Muscle of back (tissue), 13 donors: ENCODE measurements at places on chromosomes 6 and 20.
A peak's percentile ranks its signal among the peaks of the same experiment; 100 is the strongest.

- DNase-seq = no peak
These were observed 49.7 kb downstream of the NOL4L start for GRCh38 chr20:32535316-32535952.

DNA sequence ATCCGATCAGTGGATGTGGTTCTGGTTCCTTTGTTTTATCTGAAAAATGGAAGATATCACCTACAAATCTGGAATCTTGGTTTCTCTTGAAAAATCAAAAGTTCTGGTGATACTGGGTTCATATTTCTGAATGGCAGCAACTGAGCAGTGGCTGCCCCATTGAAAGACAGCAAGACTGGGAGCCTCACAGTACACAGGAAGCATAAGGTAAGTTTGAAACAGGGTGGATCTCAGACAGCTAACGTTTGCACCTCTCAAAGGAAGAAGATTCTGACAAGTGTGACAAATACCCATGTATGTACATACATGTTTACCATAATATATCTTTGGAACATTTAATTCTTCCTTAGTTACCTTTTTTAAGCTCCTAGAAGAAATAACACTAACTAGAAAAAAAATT, at the start of gene SAMD3:
Gene SAMD3 (minus strand): TSS at position 177 of the 400 bp plus-strand sequence. CDS start 7,678 bp downstream, outside the sequence.
- DNase-seq = no peak

GRCh38 chr6:122264557-122264956, 134.9 kb upstream of the HSF2 start:
- DNase-seq = no peak

GRCh38 chr6:16286151-16286522, 47.8 kb downstream of the GMPR start:
- no peak for DNase-seq

DNA sequence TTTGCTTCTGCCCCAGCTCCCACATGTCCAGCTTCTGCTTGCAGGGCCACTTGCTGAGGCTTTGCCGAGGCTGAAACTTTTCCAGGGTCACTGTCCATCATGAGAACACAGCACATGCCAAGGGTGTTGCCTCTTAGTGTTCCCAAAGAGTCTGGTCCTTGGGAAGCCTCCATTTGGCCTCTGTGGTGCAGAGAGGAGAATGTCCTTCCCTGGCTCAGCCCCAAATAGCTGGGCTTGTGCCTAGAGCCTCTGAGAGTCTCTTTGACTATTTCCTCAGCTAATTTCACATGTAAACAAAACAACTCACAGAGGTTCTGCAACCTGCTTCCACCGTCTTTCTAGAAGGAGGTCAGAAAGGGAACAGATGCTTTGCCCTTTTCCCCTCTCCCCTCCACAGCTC, 40.4 kb upstream of the RAB23 start:
- peak; percentile 70 for DNase-seq

- DNase-seq = no peak
These were observed 13.3 kb downstream of the MAFB start for GRCh38 chr20:40675599-40676221.

DNA sequence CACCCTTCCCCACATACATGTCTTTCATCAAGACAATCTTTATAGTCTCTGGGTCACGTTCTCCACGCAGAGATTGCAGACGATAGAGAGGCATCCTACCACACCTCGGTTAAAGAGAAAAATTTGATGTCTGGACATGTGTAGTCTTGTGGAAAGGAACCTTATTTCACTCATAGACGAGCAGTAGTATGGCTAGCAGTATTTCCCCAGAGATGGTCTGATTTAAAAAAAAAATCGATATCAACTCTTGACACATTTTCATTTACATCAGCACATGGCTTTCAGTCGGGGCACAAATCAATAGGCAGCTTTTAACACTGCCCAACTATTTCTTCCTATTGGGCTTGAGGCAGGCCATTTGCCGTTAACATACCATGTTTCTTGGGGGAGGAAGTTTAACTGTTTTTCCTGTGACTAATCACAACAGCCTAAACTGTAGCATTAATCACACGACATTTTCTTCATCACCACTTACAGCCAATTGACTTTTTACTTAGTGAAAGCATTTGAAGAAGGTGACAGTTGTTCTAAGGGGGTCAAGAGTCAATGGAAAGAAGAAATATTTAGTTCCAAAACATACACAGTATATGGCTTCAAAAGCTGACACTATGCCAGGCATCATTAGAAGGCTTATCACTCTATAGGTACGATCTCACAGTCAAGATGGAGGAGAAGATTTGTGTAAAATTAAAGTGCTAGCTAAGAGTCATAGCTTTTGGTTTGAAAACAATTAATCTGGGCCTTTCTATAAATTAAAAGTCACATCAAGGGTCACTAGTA, 129.5 kb upstream of the HDAC2 start:
- DNase-seq = no peak

DNA sequence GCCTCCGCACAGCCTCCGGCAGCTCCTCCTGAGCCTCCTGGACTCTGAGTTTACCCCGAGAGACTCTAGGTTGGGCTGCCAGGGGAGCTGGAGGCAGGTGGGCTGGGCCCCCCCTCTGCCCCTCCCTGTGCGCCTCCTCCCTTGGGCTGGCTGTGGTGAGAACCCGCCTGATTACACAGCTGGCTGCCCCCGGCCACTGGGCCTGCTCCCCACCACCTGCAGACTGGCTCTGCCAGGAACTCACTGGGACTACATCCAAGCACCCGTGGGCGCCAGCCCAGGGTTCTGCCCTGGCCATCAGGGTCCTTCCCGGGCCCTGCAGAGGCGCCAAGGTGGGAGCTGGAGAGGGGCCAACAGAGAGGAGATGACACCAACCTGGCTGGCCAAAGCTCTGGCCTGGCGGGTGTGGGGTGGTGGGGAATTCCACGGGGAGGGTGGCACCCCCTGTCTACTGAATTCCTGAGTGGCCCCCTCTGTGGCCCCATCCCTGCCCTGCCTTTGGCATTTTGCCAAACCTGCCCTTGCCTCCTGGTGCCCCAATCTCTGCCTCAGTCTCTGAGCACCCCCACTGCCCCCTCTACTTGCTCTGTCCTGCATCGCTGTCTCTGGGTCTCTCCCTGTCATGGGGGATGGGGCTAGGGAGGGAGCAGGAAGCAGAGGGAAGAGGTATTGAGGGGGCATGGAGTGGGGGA, 21.9 kb upstream of the CDH22 start:
- no peak for DNase-seq

DNA sequence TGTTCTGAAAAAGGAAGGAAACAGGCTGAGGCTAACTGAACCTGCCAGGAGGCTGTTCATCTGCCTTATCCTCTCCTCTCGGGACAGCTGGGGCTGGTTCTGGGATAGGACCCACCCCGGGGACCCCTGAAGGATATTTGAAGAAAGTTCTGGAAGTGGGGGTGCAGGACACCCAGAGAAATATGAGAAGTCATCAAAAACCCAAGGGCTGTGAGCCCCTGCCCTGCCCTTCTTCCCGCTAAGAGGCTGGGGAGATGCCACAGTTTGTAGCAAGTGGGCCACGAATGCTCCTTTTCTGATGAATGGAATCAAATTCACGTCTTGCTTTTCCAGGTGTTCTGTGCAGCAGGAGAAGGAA, 37.9 kb downstream of the TMEM242 start:
- no peak for DNase-seq

- no peak for DNase-seq
These were observed 109.1 kb downstream of the TOX2 start for GRCh38 chr20:44023515-44024371.

DNA sequence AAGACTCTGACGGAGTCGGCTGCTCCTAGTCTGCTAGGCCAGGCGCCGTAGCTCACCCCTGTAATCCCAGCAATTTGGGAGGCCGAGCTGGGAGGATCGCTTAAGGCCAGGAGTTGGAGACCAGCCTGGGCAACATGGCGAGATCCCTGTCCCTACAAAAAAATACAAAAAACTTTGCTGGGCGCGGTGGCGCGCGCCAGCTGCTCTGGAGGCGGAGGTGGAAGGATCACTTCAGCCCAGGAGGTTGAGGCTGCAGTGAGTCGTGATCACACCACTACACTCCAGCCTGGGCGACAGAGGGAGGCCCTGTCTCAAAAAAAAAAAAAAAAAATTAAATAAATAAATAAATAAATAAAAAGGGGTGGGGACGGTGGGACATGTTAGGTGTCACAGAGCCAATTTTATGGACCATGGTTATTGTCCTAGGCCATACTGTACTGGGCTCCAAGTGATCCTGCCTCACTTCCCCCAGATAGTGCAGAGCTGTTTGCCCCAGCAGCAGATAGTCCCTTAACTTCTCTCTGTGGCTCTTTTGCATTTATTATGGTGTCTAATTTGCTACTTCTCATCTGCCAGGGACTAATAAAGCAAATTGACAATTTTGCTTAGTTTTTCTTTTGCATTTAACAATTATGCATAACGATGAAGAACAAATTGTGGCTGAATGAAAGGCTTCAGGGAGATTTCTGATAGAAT, 5.2 kb downstream of the PI16 start:
- no peak for DNase-seq

DNA sequence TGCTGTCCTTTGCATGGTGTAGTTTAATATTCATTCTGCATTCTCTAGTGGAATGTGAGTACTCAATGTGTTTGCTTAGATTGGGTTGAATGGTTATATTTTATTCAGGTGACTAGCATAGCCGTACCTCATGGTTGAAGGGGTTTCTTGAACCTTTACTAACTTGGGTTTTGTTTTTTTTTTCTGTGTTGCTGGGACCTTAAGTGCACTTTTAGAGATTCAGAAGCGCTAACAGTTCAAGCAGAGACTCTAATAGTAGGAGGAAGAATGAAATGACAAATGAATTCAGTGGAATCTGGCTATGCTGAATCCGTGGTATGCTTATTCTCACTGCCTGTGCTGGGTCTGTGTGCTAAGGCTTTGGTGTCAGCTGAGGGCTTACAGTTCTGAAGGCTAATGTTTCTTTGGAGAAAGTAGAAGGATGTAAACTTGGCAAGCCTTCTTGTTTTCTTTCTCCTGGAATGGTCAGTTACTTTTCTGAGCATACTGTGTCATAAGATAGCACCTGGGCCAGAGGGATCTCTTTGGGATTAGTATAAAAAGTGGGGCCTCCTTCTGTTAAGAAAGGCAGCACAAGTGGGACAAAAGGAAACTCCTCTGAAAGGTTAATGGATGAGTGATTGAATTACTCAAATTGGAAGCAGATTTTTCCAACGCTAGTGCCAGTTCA, 28.7 kb downstream of the RNF144B start:
- no peak for DNase-seq
